ENCODE measurements at places on chromosomes 7 and 10.

- DNase-seq: no peak
Observed at GRCh38 chr10:88157981-88158465, 294.6 kb downstream of the PTEN start.

DNA sequence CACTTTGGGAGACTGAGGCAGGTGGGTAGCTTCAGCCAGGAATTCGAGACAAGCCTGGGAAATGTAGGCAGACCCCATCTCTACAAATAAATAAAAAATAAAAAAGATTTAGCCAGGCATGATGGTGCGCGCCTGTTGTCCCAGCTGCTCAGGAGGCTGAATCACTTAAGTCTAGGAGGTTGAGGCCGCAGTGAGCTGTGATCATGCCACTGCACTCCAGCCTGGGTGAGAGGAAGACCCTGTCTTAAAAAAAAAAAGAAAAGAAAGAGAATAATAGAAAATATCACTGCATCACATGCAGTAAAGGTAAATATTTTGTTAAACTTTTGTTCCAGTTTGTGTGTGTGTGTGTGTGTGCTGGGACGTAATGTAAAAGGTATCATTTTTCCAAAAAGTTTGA is 3.0 kb downstream of the STRIP2 start:
- DNase-seq: no peak

GRCh38 chr10:110742801-110743200 is 98.7 kb downstream of the RBM20 start:
- no peak for DNase-seq

DNA sequence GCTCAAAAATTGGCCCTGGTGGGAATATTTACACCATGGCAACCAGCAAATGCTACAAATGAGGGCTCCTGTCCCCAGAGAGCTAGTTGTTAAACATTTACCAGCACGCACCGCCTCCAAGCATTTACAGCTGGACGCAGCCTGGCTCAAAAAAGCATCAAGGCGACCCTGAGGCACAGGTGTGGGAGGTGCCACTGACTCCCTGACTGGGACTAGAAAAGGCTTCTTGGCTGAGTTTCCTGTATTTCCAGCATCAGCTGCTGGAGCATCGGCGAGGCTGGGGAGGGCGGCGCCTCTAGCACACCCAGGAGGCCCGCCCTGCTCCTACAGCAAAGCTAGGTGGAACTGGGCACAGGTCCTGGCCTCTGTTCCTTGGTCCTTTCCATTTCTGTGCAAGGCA is 43.5 kb upstream of the ZRANB1 start:
- no peak for DNase-seq

DNA sequence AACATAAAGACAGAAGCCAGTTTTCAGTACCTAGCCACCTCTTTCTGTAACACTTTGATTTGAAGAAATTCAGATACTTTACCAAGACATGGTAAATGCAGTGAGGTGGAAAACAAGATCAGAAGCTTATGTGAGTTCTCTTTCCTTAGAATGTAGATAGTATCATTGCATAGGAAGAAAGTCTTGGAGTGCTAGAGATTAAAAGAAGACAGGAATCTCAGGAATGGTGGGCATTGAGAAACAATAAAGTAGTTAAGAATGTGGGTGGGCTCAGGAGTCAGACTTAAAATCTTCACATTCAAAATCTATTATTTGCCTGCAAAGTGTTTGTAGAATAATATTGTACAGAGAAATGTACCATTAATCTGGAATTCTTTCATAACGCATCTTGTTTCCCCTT is 58.9 kb downstream of the POLL start:
- no peak for DNase-seq

All from forelimb muscle (tissue), 1 donor.